ENCODE measurements at places on chromosomes 11 and 22.

GRCh38 chr11:17774232-17775034, 39.9 kb downstream of the KCNC1 start:
- DNase-seq: no peak

GRCh38 chr11:13114566-13115379, 105.7 kb downstream of the RASSF10 start:
- DNase-seq: peak; percentile 81

DNA sequence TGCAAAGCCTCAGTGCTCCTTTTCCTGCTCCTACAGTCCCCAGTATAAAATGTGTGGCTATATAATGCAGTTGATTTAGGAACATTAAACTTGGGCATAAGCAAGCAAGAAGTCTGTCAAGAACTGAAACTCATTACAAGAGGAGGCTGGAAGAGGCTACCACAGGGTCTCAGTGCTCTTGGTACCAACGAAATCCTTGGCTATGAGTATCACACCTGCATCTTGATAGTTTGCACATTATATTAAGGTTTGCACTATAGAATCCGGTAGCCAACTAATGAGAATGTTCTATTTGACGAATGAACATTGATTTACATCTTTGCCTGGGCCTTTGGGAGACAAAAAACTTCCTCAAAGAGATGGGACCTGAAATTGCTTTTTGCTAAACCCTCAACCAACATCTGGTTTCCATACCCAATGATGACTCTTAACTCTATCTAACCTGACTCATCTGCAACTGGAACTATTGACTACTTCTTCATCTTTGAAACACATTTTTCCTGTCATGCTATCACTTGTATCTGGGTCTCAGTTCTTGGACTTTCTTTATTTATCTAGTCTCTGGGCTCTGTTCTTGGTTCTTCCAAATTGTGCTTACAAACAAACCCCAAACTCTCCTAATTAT, 207.2 kb upstream of the CTSC start:
- no peak for DNase-seq

- DNase-seq: peak; percentile 31
Observed at GRCh38 chr22:36026741-36027140, 1.9 kb downstream of the RBFOX2 start.

GRCh38 chr11:79017811-79018210, 423.0 kb downstream of the TENM4 start:
- no peak for DNase-seq

- DNase-seq: no peak
Observed at GRCh38 chr22:47808886-47809620, 1046.6 kb downstream of the TBC1D22A start.

DNA sequence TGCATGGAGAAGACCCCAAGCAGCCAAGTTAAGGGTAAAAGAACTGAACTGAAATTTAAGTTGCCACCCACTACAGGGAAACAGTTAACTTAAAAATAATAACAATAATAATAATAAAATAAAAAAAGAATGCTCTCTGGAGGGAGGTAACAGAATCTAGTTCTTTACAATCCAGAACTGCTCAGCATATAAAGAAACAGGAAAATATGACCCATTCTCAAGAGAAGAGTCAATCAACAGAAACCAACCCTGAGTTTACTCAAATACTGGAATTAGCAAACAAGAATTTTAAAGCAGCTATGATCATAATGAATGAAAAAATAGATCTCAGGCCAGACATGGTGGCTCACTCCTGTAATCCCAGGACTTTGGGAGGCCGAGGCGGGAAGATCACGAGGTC, 53.8 kb downstream of the DENND5A start:
- no peak for DNase-seq

DNA sequence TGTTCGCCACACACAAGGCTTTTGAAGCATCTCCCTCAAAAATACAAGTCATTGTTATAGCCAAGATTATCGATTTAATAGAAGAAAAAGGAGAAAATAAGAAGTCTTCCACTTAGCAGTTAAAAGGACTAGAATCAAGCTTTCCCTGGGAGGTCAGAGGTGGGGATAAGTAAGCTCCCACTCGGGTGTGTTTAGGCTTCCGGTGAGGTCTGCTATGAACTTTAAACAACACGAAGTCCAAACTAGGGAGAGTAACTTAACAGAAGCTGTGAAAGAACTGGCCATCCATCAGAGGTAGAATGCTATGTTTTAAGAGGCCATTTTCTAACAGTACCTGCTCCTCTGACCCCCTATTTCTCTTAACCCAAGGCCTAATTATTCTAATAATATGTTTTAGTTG, 91.4 kb upstream of the APOA1 start:
- no peak for DNase-seq

DNA sequence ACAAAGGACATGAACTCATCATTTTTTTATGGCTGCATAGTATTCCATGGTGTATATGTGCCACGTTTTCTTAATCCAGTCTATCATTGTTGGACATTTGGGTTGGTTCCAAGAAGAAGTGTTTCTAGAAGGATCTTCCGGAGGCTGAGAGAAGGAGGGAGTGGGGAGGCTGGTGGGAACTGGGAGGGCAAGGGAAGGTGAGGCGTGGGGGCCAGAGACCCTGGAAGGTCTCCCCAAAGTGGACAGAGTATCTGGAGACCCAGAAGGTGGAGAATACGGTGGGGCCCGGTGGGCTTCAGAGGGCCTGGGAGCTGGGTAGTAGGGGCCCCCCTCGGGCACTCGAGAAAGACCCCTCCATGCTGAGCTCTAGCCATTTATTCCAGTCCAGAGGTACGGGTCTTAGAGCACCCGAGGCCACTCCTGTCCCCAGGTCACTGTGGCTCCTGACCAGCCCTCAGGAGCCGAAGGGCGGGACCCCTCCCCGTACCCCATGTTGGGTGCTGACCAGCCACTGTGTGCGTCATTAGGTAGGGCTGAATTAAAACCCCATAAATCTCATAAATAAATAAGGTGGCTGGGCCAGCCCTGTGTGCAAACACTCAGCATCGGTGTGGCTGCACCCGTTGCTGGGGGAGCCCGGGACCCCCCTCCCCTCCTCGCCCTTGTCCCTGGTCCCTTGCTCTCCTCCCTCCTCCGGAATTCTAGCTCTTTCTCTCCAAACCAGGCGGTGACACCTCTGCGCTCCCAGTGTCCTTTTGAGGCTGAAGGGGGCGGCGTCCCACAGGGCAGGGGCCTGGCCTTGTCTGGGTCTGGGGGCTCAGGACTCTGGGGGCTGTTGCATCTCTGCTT, 38.8 kb upstream of the MUC5AC start:
- DNase-seq: no peak

- DNase-seq: no peak
Observed at GRCh38 chr11:13152736-13153541, 124.7 kb upstream of the BMAL1 start.

DNA sequence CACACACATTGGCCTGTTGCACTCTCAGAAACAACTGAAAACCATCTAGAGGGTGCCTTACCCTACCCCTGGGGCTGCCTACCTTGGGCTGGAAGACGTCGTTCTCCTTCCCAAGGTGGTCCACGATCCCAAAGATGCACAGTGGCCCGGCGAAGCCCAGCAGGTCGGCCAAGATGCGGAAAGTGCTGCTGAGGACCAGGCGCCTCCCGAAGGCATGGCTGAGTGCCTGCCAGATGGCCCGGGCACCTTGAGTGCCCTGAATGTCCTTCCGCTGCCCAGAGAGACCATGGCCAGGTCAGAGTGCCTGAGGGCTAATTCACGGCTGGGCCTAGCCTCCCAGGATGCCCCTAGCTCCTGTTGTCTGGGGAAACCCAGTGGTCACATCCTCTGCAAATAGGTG, 16.2 kb downstream of the ABCC8 start:
- no peak for DNase-seq

Measured in hepatocyte (in vitro differentiated cells).